ENCODE measurements at places on chromosomes 1 and 21.

- DNase-seq: no peak
These were observed 271.4 kb downstream of the GPR52 start for GRCh38 chr1:174719194-174719593.

DNA sequence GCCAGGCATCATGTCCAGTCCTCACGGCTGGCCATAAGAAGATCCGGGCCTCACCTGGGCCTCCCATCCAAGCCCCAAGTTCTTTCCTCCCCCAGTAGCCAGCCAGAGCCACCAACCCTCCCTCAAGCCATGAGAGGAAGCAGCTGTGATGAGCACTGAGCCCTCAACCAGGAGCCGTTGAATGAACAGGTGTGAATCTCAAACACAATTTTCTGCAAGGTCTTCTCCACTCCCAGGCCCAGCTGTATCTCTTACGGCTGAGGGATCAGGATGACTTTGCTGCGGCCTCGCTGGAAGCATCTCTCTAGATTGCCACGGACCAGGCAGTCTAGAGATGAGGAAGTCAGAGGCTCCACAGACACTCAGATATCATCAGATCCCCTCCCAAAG, 9.8 kb upstream of the CLDN14 start:
- no peak for DNase-seq

GRCh38 chr21:29215709-29216108, 83.0 kb upstream of the BACH1 start:
- DNase-seq: no peak

DNA sequence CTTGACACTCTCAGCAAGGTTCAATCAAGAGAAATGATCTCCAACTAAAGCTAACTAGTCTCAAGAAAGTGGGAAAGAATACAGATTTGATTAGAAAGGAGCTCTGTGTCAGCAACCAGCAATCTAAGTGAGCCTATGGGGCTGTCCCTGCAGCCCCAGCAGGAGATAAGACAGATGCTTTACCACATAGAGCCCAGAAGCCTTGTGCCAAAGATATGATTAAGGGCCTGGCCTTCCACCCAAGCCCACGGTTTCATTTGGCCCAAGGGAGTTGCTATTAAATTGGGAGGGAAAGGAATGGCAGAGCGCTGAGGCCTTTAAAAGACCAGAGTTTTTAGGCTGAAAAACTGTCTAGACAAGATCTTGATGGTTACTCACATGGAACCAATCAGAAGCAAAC, 74.8 kb downstream of the HLCS start:
- DNase-seq: no peak

DNA sequence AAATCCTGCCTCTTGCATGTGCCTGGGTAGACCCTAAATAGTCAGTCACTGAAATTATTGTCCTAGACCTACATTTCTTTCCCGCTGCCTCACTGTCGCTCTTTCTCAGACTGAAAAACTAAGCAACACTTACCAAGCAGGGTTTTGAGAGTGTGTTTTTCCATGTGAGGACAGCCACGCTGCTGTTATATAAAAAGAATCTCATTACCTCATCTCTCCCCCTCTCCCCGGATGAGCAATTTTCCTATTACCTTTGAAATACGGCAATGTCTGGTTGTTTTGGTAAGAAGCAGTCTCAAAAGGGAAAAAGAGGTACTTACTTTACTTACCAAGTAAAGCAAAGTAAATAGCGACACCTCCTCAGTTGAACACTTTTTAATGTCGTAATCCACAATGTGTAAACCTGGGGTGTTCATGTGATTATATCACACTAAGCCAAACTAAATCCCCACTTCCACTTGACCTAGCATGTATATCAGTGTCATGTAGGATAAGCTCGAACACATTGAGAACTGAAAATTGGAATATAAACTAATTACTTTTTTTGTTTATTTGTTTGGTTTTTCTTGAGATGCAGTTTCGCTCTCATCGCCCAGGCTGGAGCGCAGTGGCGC, 12.2 kb upstream of the VN1R5 start:
- no peak for DNase-seq

DNA sequence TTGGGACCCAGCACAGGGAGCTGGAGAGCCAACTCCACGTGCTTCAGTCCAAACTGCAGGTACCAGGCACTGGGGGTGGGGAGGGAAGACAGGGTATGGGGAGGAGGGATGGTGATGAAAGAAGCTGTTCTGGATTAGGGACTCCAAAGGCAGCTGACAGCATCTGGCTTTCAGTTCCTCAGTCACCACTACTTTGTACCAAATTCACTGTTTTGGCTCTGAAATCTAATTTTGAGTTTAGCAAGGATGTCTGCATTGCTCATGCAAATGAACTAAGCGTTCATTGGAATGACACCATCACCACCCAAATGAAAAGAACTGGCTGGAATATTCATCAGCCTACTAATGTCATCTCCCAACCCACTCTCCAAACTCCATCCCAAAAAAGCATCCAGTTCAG, 8.7 kb downstream of the C1orf74 start:
- no peak for DNase-seq

DNA sequence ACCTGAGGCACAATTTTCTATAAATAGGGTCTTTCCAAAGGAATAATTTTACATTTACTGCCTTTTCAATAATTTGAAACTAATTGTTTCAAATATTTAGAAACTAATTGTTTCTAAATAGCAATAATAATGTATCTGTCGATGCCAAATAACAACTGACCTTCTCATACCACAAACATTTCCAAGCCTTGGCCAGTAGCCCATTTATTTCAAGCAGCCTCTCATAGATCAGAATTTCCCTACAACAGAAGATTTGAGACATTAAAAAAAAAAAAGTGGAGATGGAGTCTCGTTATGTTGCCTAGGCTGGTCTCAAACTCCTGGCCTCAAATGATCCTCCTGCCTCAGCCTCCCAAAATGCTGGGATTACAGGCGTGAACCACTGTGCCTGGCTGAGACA, 2.1 kb upstream of the GFI1 start:
- DNase-seq: no peak

DNA sequence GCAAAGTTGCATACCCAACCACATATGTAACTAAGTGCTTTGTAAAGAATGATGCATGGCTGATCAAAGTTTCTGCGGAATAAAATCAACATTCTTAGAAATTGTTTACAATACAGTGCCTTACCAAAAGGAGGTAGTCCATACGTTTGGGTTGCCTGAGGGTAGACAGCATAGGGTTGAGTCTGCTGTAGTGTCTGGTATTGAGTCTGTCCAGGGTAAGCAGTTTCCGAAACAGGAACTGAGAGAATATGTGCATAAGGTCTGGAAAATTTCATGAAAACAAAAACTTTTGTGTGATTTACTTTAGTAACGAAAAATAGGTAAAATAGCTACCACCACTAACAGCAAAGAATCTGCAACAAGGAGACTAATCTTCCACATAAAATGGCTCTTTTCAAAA, 53.0 kb downstream of the EYA3 start:
- DNase-seq: no peak

DNA sequence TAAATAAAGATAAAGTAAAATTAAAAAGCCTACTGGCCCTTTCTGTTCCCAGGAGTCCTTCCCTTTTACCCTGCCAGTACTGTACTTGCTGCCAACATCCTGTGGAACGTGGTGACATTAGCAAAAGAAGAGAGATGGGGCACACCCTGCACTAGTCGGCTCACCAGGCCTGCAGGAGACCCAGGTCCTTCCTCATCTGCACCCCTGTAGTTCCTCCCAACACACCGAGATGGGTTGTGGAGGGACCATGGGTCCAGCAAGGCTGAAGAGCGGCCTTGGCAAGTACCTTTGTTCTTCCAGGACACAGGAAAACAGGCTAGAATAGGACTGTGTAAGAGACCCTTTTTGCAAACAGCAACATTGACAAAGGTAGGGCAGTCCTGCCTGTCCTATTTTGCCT, 98.7 kb upstream of the TMPRSS2 start:
- peak; percentile 40 for DNase-seq

DNA sequence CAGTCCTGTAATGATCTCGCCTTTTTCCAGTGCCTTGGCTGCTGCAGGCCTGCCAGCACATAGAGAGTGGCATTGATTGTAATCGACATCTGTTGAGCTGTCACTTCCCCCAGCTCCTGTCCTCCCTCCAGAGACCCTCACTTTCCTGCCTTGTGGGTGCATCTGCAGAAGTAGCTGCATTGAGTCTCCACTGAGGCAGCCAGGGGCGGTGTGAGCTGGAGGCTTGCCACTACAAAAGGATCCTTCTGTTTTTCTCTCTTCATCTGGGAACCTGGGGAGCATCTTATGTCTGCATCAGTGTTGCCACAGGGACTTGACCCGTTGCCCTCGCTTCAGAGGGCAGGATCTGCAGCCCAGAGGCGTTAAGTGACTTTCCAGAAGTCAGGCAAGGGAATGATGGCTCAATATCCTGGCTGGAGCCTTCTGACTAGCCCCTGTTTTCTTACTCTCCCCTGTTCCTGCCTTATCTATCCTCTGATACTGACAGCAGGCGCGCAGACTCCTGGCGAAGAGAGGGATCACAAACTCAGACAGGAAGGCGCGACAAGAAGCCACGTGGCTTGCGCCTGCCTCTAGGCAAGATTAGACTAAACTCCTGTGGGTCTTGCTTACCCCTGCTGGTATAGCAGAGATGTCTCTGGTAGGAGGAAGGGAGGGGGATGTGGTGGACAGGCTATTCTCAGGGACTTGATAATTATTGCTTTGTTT, 13.3 kb upstream of the FMOD start:
- no peak for DNase-seq

DNA sequence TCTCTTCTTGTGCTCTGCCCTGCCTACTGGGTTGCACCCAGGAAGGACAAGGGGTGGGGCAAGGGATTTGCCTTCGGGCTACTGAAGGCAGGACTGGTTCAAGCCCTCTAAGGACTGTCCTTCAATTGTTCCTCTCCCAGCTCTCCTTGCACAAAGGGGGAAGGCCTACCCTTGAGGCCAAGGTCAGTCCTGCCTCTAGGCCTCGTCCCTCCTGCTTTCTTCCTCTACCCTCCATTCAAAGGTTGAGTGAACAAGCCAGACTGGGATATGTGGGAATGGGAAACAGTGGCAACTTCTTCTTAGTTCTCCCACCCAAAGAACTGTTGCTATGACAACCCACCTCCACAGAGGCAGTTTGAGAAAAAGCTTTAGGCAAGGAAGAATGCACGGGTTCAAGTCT, 2.7 kb downstream of the LURAP1 start:
- no peak for DNase-seq

GRCh38 chr1:22876359-22877111, 96.1 kb downstream of the LACTBL1 start:
- DNase-seq: no peak

- peak; percentile 46 for DNase-seq
These were observed 2.5 kb downstream of the PKP1 start for GRCh38 chr1:201285846-201286245.

- DNase-seq: no peak
These were observed 332.1 kb upstream of the PKN2 start for GRCh38 chr1:88351960-88352359.

GRCh38 chr1:100710906-100711682, 8.4 kb upstream of the VCAM1 start:
- no peak for DNase-seq

GRCh38 chr1:5753549-5754421, 238.4 kb downstream of the NPHP4 start:
- no peak for DNase-seq

- no peak for DNase-seq
These were observed 54.7 kb downstream of the APP start for GRCh38 chr21:26115899-26116298.

- no peak for DNase-seq
These were observed 38.9 kb upstream of the HSD3B1 start for GRCh38 chr1:119467857-119468668.

DNA sequence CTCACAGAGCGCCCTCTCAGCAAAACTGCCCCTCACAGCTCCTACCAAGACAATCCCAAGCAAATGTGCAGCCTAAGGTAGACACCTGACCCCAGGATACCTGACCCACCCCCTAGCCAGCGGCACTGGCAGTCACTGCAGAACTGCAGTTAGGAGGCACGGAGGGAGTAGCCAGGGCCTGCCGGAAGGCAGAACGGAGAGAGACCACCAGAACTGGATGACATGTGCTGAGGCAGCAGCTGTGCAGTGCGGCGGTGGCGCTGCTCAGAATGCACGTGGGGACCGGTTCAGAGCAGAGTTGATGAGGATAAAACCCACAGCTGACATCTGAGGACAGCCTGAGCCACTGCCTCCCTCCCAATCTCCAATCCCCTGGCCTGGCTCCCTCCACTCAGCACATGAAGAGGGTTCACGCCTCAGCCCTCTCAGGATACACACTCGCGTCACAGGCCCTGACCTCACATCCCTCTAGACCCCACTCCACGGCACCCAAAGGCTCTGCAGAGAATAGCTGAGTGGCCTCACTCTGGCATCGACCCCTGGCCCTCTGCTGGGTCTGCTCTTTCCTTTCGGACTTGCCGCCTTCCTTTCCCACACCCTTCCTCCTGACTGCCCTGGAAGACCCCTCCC, 29.6 kb downstream of the UBE2G2 start:
- no peak for DNase-seq

- peak; percentile 84 for DNase-seq
These were observed 45.3 kb upstream of the ARHGEF10L start for GRCh38 chr1:17494114-17494729.

GRCh38 chr1:151827853-151828252, 3.7 kb downstream of the RORC start:
- DNase-seq: no peak

DNA sequence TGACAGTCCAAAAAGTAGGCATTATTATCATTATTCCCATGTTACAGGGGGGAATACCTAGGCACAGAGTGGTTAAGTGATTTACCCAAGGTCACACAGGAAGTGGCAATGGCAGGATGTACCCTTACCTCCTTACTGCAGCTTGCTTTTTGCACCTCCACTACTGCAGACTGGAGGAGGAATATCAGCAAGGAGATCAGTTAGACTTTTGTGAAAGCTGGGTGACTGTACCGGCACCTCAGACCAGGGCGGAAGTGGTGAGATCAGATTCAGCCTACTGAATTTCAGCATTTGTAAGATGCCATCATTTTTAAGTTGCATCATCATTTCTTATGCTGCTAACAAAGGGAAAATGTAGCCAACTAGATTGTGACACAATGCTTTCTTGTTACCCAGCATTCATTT, 4.5 kb downstream of the ADARB1 start:
- no peak for DNase-seq

GRCh38 chr1:54697896-54698295, 17.8 kb upstream of the TTC4 start:
- DNase-seq: peak; percentile 21

All from suprapubic skin (tissue), 4 donors.